ENCODE measurements at places on chromosomes 3 and 15. TPM values are rescaled to one million over a fixed set of nuclear protein-coding genes. Genes with fewer than 3 reads are reported as not detected.

DNA sequence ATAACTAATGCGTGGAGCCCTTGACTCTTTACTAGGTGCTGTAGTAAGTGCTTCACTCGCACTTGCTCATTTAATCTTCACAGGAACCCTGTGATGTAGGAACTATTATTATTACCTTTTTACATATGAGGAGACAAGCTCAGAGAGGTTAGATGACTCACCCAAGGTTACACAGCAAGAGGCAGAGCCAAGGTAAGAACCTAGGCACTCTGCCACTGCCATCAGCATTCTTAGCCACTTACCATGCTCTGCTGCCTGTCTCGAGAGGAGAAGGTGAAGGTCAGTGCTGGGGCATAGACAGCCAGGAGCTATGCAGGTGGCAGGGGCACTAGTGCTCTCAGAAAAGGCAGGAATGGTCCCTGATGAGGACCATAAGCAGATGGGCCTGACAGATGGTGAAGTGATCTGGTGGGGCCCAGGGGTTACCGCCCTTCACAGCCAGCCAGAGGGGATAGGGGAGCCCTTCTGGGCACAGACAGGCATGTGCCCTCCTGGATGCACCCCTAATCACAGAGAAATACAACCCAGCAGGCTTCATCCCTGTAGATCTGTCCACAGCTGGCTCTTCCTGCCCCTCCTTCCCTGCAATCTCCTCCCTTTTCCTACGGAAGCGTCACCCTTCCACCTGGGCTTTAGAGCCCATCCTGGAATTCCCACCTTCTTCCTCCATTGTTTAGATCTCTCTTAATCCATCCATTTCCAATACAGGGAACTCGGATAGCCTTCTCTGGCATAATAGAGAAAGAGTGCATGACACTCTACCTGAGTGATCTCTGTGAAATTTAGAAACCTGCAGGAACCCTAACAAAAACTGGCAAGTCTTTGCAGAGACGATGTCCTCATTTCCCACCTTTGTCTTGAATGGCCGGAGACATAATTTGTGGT, 26.9 kb downstream of the ABTB1 start:
- no peak for DNase-seq

Gene PLXND1
- total RNA-seq, result 70.4 TPM

DNA sequence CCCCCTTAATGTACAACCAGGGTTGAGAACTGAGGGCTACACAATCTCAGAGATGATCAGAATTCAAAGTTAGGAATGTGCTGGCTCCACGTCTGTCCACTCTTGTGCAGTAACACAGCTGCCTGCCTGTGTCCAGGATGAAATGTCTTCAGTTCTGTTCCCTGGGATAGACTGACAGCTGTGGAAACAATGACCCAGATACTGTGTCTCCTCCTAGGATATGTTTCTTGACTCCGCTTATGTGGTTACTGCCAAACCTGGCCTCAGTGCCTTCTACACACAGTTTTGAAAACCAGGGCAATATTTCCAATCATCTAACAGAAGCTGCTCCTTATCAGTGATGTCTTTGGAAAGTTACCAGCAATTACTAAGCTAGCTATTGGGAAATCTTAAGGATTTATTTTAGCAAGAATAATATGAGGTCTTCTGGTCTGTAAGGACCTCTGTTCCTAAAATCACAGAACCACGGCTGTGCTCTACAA, 67.6 kb downstream of the NOX5 start:
- no peak for DNase-seq

GRCh38 chr3:43650345-43650744, 28.5 kb upstream of the ANO10 start:
- DNase-seq, result no peak

DNA sequence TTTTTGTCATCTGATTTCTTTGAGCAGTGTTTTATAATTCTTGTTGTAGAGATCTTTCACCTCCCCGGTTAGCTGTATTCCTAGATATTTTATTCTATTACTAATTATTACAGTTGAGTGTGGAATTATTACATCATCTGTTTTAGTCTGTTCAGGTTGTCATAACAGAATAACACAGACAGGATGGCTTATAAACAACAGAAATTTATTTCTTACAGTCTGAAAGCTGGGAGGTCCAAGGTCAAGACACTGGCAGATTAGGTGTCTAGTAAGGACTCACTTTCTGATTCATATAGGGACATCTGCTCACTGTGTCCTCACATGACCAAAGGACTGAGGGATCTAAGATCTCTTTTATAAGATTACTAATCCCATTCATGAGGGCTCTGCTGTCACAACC, 121.3 kb upstream of the THBS1 start:
- DNase-seq, result no peak

- DNase-seq, result peak; percentile 30
Observed at GRCh38 chr3:11076711-11077110, 77.6 kb upstream of the HRH1 start.

Gene SIDT1
- total RNA-seq, result not detected

DNA sequence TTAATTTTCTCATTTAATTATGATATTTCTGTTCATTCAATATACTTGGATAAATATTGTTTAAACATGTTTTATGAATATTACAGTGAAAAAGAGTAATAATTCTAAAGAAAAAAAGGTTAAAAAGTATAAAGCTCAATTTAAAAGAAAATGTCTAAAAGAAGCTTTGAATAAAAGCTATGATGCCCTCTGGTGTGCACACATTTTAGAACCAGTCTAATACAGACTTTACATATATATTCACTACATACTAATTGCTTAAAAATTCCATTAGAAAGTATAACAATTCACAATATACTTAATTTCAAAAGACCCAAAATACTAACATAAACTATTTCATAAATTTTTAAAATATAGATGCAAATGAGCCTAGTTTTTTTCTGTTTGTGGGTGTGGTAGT, 909.1 kb upstream of the ROBO1 start:
- no peak for DNase-seq

Gene UQCC5
- 21.5 TPM for total RNA-seq

Gene SLC12A1
- total RNA-seq, result 0.26 TPM

Gene CYP1A2
- total RNA-seq, result not detected

DNA sequence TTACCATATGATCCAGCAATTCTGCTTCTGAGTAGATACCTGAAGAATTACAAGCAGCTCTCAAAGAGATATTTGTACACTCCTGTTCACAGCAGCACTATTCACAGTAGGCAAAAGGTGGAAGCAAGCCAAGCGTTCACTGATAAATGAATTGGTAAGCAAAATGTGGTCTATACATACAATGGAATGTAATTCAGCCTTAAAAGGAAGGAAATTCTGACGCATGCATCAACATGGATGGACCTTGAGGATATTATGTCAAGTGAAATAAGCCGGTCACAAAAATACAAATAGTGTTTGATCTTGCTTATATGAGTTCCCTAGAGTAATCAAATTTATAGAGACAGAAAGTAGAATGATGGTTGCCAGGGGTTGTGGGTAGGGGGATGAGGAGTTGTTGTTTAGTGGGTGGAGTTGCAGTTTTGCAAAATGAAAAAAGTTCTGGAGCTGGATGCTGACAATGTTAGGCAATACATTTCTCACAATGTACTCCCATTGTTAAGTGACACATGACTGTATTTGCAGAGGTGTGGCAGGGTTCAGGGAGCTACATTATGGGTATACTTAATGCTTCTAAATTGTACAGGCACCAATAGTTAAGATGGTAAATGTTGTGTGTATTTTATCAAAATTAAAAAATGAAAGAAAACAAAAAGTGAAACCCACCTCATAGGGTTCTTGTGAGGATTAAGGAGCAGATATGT, 26.7 kb downstream of the SLC6A1 start:
- no peak for DNase-seq
